Activated CD8-positive, alpha-beta memory T cell treated with anti-CD3 and anti-CD28 coated beads for 4 hours (primary cell): ENCODE measurements at places on chromosomes 1 and 21.

- DNase-seq, result no peak
Observed at GRCh38 chr1:55786396-55786795, 571.2 kb upstream of the USP24 start.

DNA sequence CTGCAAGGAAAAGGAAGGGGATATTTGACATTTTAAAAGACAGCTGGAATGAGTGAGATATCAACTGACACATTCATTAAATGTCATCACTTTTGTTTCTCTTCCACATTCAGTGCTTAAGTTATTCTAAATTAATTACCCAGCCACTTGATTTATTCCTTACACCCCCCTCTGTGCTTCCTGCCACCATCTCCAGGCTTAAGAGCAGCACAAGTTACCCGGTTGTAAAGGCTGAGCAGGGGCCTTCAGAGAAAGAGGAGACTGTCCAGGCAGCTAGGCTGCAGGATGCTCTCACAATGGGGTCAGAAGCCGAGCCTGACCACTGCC, 71.4 kb downstream of the SYT6 start:
- no peak for DNase-seq

- no peak for DNase-seq
Observed at GRCh38 chr1:246708166-246708565, 16.0 kb upstream of the SCCPDH start.

- DNase-seq, result no peak
Observed at GRCh38 chr21:31618696-31619430, 40.6 kb upstream of the SOD1 start.

DNA sequence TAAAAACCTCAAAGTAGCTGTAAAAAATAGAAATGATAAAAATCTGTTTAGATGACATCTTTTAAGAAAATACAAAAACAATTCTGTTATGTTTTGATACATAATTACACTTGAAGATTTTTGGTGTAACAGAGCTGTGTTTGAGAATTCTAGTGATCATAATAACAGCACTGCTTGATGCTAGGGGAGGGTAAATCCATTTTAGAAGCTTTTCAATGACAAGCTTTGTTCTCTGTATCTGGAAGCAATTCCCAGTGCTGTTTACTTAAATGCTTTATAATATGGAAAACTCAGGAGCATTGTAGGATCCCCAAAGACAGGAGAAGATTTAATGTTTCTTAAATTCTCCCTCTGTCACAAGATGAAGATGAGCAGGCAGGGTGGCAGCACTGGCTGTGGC, 359.3 kb downstream of the PDE4B start:
- DNase-seq, result no peak

GRCh38 chr1:247295274-247295684, 36.4 kb downstream of the ZNF496 start:
- no peak for DNase-seq

GRCh38 chr21:42834726-42835191, 44.6 kb downstream of the WDR4 start:
- DNase-seq, result no peak

- DNase-seq, result no peak
Observed at GRCh38 chr1:229101011-229101871, 169.7 kb upstream of the RAB4A start.

DNA sequence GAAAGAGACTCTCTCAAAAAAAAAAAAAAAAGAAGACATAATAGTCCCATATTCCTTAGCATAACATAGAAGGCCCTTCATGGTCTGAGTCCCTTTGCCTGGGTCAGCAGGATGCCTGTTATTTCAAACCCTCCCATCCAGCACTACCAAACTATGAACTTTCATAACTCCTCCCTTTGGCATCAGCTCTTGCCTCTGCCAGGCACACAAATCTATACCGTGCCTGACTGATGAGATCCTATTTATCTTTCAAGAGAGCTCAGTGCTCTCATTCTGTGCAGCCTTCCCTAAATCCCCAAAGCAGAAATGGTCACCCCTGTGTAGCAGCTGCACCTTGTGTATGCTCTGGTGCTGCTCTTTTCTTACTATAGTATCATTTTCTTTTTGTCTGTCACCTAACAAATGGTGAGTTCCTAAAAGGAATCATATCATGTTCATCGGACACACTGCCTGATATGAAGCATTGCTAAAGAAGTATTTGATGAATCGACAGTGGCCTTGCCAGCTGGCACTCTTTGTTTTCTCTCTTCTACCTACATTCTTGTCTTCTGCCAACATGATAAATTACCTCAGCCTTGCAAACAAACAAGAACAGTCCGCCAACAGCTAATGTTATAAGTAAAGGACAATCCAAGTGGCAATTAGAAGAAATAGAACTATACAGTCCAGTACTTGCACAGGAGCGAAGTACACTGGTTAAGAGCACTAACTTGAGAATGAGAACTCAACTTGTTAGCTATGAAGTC, 29.9 kb downstream of the FMO4 start:
- DNase-seq, result no peak

GRCh38 chr21:35291973-35292627, 243.0 kb upstream of the RUNX1 start:
- no peak for DNase-seq

DNA sequence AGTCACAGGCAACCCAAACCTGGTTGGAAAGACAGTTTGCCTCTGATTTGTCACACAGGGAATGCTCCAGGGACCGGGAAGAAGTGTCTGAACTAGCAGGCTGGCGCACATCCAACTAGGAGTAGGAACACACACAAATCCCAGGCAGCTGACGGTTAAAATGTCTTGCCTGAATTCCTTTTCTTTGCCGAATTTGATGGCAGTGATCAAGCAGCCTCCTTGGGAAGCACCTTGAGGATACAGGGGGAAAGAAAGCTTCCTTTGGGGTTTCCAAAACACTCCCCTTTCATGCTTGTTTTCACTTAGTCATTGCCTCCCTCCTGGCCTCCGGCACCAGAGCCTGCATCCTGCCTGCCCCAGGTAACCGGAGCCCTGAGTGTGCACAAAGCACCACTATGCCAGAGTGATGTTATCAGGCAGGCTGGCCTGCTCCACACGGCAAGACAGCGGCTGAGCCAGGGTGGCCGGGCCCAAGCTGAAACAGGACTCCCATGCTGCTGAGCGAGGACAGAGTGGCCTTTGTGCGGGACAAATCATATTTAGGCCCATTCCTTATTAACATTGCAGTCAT, 193.8 kb downstream of the LMX1A start:
- DNase-seq, result no peak

DNA sequence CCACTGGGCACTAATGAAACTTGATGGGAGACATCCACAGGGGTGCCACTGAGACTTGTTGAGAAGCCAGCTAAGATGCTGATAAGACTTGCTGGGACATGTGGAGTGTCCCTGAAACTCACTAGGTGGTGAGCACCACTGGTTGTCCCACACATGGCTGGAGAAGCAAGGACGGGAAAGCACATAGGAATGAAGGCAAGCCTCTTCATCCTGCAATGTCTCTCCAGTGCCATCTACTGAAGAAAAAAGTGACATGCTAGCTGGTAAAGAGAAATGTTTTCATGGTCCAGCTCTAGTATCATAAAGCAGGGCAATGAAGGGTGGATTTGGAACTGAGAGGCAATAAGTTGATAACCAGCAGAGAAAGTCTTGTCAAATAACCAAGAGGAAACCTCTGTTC, 283.0 kb downstream of the PAPPA2 start:
- no peak for DNase-seq

DNA sequence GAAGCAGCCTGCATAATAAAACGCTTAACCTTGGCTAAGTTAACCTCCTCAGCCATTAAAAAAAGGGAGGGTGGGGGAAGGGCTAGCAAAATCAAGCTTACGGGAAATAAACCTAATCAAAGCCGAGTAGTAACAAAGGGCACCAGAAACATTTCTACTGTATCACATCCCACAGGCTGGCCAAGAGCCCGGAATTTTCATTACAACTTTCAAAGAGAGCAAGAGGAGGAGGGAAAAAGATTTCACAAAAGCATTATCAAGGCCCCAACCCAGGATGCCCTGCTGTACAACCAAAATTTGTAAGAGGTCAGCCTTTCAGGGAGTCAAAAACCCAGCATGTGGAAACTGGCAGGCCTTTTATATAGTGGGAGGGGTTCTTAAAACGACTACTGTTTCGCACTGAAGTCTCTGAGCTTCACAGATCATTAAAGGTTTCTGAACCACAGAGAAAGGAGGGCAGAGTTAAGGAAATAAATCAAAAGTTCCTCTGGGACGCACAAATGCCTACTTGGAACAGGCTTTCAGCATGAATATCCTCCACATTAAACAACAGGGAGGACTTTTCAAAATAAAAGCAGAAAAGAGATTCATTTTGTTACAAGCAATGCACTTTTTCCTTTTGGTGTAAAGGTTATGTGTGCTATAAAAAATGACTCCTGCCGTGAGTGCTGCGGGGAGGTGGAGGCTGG, 90.4 kb downstream of the SLC45A1 start:
- DNase-seq, result no peak

DNA sequence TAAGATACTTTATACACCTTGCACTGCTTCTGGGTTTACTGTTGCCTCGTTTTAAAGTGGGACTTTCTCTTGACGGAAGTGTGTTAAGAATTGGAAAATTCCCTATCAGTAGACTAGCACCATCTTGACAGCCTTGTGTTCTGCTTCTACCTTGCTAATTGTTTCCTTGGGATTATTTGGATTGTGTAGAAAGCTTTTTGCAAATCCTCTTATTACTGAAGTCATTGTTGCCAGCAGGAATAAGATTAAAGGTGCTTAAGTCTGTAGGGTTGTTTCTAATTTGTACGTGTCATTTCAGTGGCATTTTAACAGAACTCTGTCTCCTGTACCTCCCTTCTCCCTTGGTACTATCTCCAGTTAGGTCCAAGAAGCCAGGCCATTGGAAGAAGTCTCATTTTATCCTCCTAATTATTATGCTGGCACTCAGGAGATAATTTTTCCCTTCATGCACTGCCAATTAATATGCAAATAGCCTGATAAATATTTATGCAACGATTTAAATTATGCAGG, 107.7 kb downstream of the POU2F1 start:
- DNase-seq, result no peak

GRCh38 chr1:155179112-155180031, 5.7 kb downstream of the TRIM46 start:
- no peak for DNase-seq

- DNase-seq, result no peak
Observed at GRCh38 chr1:7278045-7278444, 492.8 kb downstream of the CAMTA1 start.

DNA sequence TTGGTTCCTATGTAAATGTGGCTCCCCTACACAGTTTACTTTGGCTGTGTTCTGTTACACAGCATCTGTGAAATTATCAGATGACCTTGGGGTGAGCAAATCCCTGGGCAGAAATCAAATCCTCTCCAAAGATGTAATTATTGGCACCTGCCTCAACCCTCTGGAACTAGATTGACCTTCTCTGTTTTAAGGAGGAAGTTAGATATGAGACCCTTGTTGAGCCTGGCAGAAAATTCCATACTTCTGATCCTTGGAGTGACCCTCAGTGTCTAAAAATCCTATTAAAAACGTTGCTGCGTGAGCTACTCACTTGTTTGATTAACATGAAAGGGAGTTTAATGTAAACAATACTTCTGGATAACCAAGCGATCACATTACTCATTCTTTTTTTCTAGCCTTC, 122.0 kb downstream of the CLIC6 start:
- no peak for DNase-seq
